ENCODE measurements at places on chromosomes 7 and 10. TPM values are rescaled to one million over a fixed set of nuclear protein-coding genes. Genes with fewer than 3 reads are reported as not detected.

Gene SFTPA1
- total RNA-seq, result not detected

Gene SEMA3C
- total RNA-seq, result 325 TPM

Gene HTR7
- 0.39 TPM for total RNA-seq

Gene CADPS2
- total RNA-seq, result 70.1 TPM

Gene WDFY4
- not detected for total RNA-seq

Gene CYP2C19
- total RNA-seq, result under 0.01 TPM

Gene CYP26C1
- total RNA-seq, result not detected

Gene PILRA
- under 0.01 TPM for total RNA-seq

Gene TUBAL3
- not detected for total RNA-seq

Gene ASB13
- 7.9 TPM for total RNA-seq

Gene LBX1
- not detected for total RNA-seq

Gene NCOA4
- 214 TPM for total RNA-seq

Gene ANKRD30A
- not detected for total RNA-seq

Gene FKBP9
- total RNA-seq, result 274 TPM

All from placental epithelial cell (primary cell).